Keratinocyte (primary cell): ENCODE measurements at places on chromosomes 3 and 15.

DNA sequence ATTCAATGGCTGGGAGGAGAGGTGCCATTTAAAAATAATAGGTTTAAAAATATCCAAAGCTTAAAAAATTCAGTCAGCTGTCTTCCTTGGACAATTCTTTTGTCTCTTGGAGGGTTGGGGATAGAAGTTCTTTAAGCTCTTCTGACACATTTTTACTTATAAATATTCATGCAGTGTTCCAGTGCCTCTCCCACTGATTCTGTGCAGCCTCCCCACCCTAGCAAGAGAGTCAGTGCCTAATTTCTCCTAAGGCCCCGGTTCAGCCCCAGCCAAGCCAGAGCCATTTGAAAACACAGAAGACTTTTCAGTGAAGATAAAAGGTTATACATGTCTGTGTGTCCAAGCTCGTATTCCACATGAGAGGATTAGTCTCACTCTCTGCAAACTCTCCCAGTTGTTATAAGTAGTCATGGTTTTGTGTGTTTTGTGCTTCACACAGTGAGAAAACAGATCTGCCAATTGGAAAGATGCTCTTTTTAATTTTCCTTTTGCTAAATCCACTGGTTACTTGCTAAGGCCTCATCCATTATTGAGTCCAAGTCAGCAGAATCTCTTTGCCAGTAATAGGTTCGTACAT lies 141.3 kb downstream of the CD47 start:
- DNase-seq: no peak

DNA sequence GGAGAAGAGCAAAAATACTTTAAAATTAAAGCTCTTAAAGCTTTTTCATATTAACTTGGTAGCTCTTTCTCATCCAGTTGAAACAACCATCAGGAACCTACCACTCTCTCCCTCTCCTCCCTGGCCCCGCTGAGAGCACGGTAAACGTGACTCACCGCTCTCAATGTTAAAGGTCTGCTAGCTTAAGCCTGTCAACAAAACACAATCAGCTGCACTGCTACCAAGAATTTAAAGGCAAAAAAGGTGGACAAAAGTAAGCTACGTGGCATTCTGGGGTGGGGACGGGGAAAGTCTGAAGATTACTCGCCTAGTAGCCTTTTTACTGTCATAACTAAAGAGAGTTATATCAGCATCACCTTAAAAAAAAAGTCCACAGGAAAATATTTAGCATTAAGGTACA lies 8.4 kb upstream of the GP5 start:
- no peak for DNase-seq

- no peak for DNase-seq
These were observed 593 bp downstream of the FAM219B start for GRCh38 chr15:74906067-74906449.

DNA sequence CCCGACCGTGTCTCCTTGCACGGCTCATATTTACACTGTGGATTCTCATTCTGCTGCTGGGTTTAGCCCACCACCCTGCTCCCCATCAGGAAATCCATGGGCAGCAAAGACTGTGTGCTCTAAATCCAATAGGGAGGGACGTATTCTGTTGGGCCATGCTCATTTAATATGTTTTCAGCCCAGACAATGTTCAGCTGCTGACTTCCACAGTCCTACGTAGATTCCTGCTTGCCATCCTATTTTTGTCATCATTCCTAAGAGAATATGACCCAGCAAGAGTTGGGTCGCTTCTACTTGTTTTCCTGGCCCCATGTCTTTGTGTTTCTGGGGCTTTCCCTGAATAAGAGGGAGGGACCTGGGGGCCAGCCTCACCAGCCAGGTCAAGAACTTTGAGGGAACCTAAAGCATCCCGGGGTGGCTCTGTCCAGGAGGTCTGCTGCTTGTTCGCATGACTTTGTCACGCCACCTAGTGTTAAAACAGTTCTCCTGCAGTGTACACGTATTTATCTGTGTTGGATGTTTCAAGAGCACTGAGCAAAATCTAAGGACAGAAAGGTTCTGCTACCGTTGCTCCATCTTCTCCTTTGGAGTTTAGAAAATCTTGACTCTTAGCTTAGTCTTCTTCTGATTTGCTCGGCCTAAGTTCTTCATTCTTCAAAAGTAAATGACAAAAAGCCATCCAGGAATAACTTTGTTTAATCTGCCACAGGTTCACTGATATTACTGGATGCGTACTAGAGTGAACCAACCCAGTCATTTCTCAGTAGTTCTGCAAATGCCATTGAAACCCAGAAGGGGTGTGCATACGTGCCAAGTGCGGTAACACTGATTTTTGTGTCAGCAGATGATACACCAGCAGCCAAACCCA lies 79.8 kb upstream of the NR2E3 start:
- peak; percentile 36 for DNase-seq

DNA sequence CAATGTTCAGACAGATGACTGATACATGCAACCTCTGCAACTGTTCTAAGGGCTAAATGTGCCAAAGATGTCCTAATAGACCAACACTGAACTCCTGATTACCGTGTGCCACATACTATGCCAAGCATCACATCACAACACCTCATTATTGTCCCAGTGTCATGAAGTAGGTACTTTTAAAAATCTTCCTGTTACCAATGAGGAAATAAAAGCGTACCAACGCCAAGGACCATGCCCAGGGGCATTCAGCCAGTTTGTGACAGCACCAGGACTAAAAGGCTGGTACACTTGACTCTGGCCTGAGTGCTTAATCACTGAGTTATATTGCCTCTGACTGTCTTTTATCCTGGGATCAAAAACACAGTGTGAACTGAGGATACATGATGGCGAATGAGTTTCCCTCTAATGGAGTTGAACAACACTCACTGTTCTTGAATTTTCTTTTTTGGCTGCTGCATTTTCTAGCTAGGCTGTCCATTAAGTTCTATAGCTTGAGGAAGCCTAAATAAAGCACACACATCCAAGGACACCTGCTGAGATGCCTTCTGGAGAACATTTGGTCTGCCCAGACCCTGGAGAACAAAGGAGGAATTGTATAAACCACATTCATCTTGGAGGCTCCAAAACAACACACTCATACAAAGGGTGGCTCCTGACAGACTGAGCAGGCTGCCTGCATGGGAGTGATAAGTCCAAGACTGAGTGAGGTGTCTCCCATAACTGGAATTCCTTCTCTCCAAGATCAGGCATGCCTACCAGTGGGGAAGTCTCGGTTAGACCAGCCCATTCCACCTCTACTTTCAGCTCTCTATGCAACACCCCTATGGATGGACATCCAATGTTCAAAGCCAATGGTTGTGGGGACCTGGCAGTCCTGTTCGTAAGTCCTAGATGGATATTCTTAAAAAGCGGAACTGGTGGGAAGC lies 126.7 kb upstream of the PRICKLE2 start:
- DNase-seq: peak; percentile 32
